GM23248 (cell line): ENCODE measurements at places on chromosomes 13 and 19. TPM values are rescaled to one million over a fixed set of nuclear protein-coding genes. Genes with fewer than 3 reads are reported as not detected.

RNF17 gene
- total RNA-seq = not detected in 2 replicates

LRFN3 gene
- total RNA-seq = 5.3 and 9.4 TPM in 2 replicates

CLIP3 gene
- total RNA-seq = 10.9 and 14.9 TPM in 2 replicates

GRWD1 gene
- total RNA-seq = 36.6 and 38.7 TPM in 2 replicates

MFSD12 gene
- total RNA-seq = 67.9 and 73.9 TPM in 2 replicates

SHKBP1 gene
- 27.8 and 36.3 TPM in 2 replicates for total RNA-seq

STOML3 gene
- not detected in 2 replicates for total RNA-seq

DAND5 gene
- not detected in 2 replicates for total RNA-seq

EDDM13 gene
- total RNA-seq = not detected in 2 replicates

ODAD3 gene
- total RNA-seq = 0.54 TPM in 1 of 2 replicates, not detected in the other

TNFSF13B gene
- total RNA-seq = 0.13 and 2.5 TPM in 2 replicates

ATP4B gene
- total RNA-seq = not detected in 2 replicates

MEF2B gene
- total RNA-seq = 0.22 and 0.38 TPM in 2 replicates

CCNA1 gene
- total RNA-seq = not detected in 2 replicates

SYNE4 gene
- total RNA-seq = not detected in 2 replicates

MBD3L3 gene
- total RNA-seq = not detected in 2 replicates

C19orf73 gene
- 0.86 TPM in 1 of 2 replicates, not detected in the other for total RNA-seq
